ENCODE measurements at places on chromosomes 4 and X.

GRCh38 chr4:182093935-182094334 is 149.3 kb upstream of the TENM3 start:
- no peak for DNase-seq

DNA sequence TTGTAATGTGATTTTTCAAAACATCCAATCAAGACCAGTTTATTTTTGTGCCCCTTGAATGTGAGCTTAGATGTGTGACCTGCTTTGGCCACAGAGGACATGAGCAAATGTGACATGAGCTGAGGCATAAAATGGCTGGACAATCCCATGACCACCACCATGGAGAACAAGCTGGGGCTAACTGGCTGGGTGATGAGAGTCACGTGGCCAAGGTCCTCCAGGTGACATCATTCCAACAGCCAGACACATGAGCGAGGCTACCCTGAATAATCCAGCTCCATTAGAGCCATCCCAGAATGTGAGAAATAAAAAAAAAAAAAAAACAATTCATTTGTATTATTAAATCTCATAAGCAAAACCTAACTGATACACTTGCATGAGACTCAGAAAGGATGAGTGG is 90.4 kb upstream of the LDB2 start:
- DNase-seq = no peak

GRCh38 chr4:149738156-149738555 is 77.5 kb downstream of the IQCM start:
- DNase-seq = no peak

DNA sequence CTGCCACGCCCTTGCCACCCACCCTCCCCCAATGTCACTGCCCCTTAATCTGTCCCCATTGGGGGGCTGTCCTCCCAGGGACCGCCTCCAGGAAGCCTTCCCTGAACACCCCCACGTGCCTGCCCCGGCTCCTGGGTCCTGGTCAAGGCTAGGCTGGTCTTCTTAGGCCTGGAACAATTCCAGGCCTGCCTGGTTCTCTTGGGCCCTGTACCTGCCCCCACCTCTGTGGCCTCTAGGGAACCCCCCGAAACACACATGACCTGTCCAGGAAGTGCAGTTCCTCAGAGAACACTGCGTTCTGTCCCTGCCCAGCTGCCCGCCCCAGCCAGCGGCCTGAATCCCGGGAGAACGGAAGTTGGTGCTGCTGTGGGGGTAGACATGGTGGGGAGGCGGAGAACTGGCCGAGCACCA is 5.1 kb downstream of the MXD4 start:
- no peak for DNase-seq

- no peak for DNase-seq
Observed at GRCh38 chr4:105933083-105933482, 37.8 kb downstream of the NPNT start.

DNA sequence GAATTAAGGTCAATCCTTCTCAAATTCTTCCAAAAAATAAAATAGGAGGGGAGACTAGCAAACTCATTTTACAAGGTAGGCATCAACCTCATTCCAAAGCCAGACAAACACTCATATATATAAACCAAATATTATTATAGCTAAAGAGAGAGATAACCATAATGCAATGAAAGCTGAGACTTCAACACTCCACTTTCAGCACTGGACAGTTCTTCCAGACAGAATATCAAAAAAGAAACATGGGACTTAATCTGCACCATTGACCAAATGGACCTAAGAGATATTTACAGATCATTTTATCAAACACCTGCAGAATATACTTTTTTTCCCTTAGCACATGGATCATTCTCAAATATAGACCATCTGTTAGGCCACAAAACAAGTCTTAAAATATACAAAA is 15.5 kb upstream of the EDA2R start:
- no peak for DNase-seq

- no peak for DNase-seq
Observed at GRCh38 chr4:129668092-129668491, 572.1 kb downstream of the C4orf33 start.

GRCh38 chrX:155046811-155047528 is 20.3 kb downstream of the FUNDC2 start:
- no peak for DNase-seq

GRCh38 chrX:153643431-153644351 is 3.3 kb upstream of the DUSP9 start:
- no peak for DNase-seq

DNA sequence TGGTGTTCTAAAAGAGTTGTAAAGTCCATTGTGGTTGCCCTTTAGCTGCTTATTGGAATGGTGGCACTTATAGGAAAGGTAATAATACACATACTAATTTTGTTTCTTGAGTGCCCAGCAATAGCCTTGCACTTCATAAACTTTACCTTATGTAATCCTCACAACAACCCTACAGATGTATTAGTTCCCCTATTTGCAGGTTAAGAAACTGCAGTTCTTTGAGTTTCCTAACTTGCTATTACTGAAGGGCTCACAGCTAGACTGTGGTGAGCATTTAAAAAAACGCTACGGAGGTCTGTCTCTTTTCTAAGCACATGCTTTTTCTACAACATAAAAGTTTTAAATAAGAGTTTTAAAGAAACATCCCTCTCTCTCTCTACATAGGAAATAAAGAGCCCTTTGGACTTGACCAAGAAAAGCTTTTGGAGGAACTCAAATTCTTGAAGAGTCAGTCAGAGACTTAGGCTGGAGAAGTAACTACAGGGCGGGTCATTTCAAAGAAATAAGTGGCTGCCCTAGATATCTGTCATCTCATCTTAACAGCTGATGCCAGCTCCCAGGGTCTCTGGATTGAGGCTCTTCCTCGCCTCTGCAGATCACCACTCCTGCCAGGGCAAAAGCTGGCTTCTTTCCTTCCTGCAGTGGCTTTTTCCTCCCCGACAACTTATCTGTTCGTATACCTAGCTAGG is 42.0 kb upstream of the FBXW7 start:
- no peak for DNase-seq

DNA sequence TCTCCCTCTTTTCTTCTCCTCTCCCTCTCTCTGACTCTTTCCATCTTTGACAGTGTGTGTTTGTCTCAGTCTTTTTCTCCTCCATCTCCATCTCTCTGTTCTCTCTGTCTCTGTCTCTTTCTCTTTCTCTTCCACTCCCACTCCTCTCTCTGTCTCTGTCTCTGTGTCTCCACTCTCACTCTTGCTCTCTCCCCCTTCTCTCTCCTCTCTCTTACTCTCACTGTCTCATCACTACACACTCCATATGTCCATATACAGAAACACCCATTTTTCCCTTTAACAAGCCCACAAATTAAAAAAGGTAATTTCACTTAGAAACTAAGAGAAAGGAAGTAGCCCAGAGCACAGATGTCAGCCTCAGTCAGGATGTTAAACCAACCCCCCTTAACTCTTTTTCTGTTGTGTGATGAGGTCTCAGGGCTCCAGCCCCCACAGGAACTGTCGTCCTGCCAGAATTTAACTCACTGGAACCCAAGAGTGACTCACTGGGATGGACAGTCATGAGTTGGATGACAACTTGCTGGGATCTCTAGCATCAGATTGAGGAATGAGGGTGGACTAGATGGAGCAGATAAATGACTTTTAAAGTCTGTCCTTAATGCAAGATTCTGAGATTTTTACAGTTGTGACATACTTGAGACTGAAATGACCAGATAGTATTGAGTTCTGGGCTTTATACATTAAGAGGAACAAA is 27.5 kb downstream of the OTUD6A start:
- DNase-seq = no peak

- DNase-seq = no peak
Observed at GRCh38 chr4:26663888-26664287, 80.0 kb downstream of the TBC1D19 start.

DNA sequence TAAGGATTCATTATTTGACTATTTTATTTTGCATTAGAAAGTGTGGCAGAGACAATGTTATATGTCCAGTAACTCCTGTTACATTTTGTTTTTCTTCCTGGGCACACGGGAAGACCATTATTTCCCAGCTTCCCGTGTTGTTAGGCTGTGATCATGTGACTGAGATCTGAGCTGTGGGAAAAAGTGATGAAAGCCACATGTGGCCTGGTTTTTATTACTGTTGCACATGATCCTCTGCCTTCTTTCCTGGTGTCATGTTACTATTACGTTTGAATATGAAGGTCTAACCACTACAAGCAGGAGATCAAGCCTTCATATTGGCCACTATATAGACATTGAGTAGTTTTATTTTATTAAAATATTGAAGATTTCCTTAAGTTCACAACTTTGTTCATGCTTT is 28.2 kb upstream of the MID1 start:
- no peak for DNase-seq

- DNase-seq = no peak
Observed at GRCh38 chr4:30002341-30002740, 717.8 kb upstream of the PCDH7 start.

- DNase-seq = no peak
Observed at GRCh38 chrX:17397074-17397473, 22.1 kb downstream of the NHS start.

- peak; percentile 22 for DNase-seq
Observed at GRCh38 chrX:49276671-49277534, 7.3 kb downstream of the PPP1R3F start.

DNA sequence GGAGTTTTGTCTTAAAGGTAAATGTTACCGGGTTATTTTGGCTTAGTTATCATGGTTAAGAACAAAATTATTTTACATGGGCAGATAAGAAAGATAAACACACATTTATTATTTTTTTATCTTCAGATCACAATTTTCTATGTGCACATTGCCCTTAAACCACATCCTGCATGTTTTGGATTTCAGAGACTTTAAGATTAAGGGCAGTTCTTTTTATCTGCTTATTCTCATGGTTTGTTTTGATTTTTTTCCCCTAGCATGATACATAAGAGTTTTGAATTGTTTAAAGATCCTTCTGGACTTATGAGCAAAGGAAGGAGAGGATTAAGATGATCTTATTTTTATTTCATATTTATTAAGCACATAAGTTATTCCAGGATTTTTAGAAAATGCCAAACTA is 190.1 kb upstream of the BMP3 start:
- no peak for DNase-seq

GRCh38 chr4:188454575-188454974 is 315.3 kb downstream of the TRIML1 start:
- DNase-seq = no peak

DNA sequence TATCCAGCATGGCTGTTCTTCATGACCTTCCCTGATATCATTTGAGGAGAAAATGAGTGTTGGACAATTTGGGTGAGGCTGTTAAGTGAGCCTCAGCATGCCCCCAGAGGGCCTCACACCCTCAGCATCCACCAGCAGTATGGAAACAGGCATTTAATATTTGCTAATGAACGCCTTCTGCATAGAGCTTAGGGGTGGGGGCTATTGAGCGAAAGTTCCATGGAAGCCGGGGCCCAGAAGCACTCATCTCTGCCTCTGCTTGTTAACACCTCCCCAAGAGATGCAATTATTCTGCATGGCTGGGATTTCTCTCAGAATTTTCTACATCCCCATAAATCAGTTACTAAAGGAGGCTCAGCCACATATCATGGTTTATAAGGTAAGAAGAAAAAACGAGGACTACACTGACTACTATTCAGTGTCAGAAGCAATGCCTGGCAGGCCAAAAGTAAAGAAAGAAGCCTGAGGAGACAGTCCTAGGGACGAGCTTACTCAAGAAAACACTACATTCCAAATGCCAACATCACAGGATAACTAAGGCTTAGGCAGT is 100.1 kb upstream of the MAP3K15 start:
- no peak for DNase-seq

DNA sequence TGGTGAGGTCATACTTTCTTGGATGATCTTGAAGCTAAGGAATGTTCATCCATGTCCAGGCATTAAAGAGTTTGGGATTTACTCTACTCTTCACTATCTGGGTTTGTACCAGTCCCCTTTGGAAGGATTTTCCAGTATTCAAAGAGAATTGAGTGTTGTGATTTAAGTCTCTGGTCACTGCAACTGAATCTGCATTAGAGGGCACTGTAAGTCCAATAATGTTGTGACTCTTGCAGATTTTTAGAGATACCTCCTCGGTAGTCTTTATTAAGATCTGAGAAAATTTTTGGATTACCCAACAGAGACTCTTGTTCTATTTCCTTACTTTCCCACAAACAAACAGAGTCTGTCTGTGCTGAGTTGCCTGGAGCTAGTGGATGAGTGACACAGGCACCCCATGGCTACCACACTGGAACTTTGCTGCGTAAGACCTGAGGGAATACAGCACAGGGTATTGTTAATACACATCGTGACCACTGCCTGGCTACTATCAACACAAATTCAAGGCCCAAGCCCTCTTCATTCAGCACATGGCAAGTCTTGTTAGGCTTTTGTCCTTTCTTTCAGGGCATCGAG is 357.1 kb upstream of the KLHL4 start:
- no peak for DNase-seq

DNA sequence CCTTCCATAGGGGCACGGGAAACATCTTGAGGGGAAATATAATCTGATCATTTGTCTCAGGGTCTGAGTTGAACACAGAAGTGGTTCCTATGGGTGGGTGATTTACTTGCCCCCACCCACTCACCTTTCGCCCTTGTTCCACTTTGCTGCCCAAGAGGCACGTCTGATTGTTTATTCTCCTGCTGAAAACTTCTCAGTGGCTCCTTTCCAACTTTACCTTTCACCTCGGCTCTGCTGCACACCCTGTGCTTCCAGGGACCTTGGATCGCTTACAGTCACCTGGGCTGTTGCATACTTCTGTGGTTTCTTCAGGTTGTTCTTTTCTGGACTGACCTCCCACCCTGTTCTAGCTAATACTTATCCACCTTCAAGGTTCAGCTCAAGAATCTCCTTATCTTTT is 213.4 kb upstream of the JADE1 start:
- no peak for DNase-seq

- DNase-seq = no peak
Observed at GRCh38 chr4:150070464-150071170, 7.6 kb upstream of the DCLK2 start.

- DNase-seq = no peak
Observed at GRCh38 chr4:51930557-51930956, 87.6 kb downstream of the DCUN1D4 start.

- no peak for DNase-seq
Observed at GRCh38 chr4:144283526-144283925, 143.0 kb upstream of the GYPA start.

GRCh38 chr4:128244379-128244778 is 43.2 kb downstream of the PGRMC2 start:
- no peak for DNase-seq

DNA sequence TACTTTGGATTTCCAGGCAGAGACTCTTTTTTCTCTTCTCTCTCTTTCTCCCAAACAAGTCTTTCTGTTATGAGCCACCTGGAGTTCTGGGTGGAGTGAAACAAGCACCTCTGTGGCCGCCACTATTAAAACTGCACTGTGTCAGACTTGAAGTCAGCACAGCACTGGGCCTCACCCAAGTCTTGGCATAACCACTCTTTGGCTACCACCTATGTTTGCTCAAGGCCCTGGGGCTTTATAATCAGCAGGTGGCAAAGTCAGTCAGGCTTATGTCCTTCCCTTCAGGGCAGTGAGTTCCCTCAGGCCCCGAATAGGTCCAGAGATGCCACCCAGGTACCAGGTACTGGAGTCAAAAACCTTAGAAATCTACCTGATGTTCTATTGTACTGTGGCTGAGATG is 52.4 kb downstream of the ITIH6 start:
- DNase-seq = no peak

GRCh38 chr4:52052475-52052780 is 1.3 kb downstream of the SPATA18 start:
- DNase-seq = no peak

All from stimulated activated CD4-positive, alpha-beta T cell treated with anti-CD3 and anti-CD28 coated beads, TNF-alpha, amount 100 ng/mL, for 24 hours (primary cell).